Dermis blood vessel endothelial cell (primary cell): ENCODE measurements at places on chromosomes 11 and 22.

DNA sequence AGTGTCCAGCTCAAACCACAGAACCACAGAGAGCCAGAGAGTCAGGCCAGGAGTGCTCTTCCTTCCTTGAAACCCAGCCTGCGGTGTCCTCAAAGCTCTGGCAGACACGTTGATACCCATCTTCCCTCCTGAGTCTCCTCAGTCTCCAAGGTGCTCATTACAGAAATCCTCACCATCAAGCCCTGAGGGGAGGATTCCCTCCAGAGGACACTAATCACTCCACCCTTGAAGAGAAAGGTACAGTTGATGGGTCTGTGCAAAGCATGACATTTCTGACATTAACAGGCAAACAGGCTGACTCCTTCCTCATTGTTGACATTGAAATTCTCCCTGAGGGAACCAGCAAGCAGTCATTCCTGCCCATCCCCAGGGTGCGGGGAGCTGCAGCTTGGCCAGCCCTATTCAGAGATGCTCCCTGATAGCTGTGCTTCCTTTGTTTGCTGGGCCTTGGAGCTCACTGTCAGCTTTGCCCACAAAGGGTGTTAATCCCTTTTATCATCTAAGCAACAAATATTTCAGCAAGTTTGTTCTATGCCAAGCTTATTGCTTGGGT lies 101.7 kb upstream of the CSNK2A3 start:
- DNase-seq, result no peak

GRCh38 chr11:134958870-134959269 lies 546.8 kb upstream of the B3GAT1 start:
- DNase-seq, result no peak

DNA sequence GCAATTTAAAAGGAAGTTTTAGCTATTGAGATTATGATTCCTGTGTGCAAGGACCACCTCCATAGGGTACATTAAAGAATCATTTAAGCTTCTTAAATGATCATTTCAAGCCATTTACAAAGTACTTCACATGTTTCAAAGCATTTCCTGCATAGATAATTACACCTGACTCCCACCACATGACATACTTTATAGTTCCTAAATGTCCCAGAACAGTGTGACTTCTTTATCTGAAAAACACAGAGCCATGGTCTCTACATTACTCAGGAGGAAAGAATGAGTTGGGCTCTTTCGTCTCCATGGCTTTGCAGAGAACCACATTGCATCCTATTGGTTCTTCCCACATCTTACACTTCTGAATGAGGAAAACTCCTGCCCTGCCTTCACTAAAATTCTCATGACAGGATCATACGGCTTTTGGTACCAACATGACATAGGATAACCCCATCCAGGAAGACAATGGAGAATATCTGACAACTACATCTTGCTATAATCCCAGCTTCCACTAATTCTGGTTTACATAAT lies 88.6 kb downstream of the ETS1 start:
- peak; percentile 54 for DNase-seq

DNA sequence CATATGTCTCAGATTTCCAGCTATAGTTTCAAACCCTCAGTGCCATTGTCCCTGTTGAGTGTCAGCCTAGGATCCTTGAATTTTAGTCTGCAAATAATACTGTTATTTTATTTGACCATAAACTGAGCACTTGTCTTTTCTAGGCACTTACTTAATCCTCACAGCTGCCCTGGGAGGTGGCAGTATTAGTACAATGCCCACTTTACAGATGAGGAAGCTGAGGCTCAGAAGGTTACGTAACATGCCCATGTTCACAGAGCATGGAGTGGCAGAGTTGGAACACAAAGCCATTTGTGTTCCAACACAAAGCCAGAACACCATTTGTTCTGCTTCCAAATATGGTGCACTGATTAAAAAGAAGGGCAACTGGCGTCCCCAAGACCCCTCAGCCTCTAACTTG lies 38.2 kb upstream of the ALX4 start:
- DNase-seq, result no peak

DNA sequence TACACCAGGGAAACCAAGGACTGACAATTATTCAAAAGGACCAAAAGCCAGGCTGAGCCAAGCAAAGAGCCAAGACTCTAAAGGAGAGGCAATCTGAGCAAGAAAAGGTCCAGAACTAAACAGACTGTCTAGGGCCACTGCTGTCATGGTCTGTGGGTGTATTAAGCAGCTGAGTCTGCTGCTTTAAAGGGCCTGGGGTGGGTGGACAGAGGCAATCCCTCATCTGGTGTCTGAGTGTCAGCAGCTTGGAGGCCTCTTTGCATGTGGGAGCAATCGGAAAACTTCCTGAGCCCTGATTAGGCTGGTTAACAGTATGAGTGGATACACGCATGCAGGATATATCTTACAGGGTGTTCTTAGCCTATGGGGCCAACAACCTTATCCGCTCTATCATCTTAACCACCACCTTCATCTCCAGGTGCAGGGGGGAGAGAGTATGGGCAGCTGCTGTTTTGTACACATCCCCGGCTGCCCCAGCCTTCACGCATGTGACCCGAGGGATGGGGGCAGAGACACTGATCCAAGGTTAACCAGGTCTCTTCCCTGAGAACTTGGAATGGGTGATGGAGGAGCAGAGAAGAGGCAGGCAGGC lies 67.5 kb upstream of the TIMP3 start:
- DNase-seq, result no peak

GRCh38 chr22:40997520-40997919 lies 46.3 kb downstream of the RBX1 start:
- DNase-seq, result no peak

DNA sequence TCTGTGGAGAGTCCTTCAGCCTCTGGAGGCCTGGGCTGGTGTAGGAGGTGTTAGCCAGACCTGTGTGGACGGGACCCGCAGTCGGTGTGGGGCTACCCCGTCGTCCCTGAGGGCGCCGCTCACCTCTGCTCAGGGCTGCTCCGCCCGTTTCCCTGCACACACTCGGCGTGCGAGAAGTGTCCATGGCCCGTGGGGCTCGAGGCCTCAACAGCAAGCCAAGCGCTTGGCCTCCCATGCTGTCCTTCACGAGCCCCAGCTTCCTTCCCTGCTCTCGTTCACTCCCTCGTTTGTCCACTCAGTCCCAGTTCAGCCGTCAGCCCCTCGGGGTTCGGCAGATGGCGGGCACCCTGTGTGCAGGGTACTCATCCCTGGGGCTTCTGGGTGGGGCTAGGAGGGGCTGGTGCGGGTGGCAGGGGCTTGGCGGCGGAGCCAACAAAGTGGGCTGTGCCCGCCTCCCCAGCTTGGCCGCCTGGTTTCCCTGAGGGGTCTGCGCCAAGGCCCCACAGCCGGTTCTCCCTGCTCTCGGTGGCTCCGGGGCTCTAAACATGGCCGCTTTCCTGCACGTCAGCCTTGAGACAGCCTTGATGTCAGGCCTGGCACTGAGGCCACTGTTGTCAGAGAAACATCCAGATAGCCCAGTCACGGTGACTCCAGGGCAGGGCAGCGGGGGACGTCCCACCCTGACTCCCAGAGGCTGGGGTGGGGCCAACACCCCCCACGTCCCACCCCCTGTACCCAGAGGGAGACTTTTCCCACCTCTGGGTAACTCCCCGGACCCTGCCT lies 3.3 kb downstream of the MUC6 start:
- no peak for DNase-seq

GRCh38 chr11:58580311-58580710 lies 1.4 kb downstream of the ZFP91 start:
- DNase-seq, result peak; percentile 36

DNA sequence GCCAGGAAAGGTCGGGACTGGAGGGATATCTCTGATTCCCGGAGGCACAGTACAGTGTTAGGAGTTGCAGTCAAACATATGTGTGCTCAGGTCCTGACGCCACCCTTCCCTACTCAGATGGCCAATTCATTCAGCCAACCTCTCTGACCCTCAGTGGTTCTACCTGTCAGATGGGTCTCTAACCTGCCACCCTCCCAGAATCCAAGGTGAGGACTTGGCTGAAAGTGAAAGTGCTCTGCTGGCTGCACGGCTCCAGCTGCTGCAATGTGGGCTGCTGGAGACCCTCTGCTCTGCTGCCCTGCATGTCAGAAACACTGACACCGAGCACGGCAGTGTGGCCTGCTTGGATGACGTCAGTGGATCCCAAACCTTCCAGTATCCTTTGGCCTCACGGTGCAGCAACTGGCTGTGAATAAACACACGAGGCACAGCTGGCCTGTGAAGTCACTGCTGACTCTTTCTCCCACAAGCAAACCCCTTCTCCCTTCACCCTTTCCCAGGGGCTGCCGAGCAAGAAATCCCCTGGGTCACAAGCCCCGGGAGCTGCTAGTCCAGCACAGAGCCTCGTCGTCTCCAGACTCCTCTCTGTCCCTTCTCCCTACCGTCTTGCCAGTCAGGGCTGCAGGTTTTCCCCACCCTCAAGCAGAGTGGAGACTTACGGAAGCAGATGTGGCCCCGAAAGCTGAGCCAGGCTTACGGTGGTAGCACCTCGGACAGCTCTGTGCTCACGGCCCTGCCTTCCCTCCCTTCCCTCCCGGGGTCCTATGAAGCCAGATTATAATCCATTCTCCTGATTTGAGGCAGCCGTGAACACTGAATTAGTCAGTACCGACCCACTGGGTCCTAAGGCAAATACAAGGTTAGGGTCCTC lies 24.3 kb downstream of the KIAA0930 start:
- peak; percentile 17 for DNase-seq

GRCh38 chr11:73729594-73730206 lies 31.2 kb downstream of the RAB6A start:
- peak; percentile 28 for DNase-seq

- DNase-seq, result no peak
These were observed 124.5 kb upstream of the THY1 start for GRCh38 chr11:119547511-119547910.

- DNase-seq, result peak; percentile 84
These were observed 3.7 kb upstream of the MUC5AC start for GRCh38 chr11:1153951-1154493.

GRCh38 chr11:95711162-95711944 lies 78.2 kb downstream of the FAM76B start:
- DNase-seq, result no peak

DNA sequence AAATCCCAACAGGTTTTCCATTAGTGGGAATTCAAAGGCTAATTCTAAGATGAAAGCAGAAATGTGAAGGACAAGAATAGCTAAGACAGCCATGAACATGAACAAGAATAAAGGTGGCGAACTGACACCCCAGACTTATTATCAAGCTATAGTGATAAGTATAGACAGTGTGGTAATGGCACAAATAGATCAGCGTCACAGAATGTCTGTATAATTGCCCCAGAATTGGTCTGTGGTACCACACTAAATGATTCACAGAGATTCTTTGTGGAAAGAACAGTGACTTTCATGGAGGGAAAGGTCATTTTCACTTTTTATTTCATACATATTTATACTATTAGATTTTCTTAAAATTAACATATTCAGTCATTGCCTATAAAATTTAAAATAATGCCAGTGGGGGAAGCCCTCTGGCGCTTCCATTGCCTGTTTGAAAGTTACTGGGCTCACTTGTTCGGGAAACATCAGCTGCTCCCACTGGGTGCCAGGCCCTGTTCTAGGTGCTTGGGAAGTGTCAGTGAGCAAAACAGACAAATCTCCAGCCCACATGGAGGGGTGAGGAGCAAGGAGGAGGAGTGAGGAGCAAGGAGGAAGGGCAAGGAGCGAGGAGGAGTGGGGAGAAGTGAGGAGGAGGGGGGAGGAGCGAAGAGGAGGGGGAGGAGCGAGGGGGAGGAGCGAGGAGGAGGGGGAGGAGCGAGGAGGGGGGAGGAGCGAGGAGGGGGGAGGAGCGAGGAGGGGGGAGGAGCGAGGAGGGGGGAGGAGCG lies 11.3 kb upstream of the NLRP6 start:
- no peak for DNase-seq
